ENCODE measurements at places on chromosomes 1 and 21. TPM values are rescaled to one million over a fixed set of nuclear protein-coding genes. Genes with fewer than 3 reads are reported as not detected.

DNA sequence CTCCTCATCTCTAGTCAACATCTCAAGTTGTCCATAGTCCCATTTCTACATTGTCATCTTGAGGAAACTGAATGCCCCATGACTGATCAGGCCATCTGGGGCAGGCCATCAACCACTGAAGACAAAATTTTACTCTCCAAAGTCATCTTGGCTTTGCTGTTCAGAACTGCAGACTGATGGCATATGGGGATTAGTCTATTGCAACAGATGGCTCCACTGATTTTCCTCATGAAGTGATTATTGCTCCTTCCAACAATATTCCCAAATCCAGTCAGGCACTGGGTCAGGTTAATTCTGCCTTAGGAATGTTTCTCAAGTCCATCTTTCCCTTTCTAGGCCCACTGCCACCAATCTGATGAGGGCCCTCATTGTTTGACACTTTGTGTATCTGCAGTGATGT, 101.7 kb downstream of the ESRRG start:
- DNase-seq = no peak
- no peak overlapping the region for H3K27ac ChIP-seq
- no peak overlapping the region for H3K4me3 ChIP-seq
- no peaks in the 10 kb centered on the region for H3K4me1 ChIP-seq
- no peaks in the 10 kb centered on the region for H3K27me3 ChIP-seq

DNA sequence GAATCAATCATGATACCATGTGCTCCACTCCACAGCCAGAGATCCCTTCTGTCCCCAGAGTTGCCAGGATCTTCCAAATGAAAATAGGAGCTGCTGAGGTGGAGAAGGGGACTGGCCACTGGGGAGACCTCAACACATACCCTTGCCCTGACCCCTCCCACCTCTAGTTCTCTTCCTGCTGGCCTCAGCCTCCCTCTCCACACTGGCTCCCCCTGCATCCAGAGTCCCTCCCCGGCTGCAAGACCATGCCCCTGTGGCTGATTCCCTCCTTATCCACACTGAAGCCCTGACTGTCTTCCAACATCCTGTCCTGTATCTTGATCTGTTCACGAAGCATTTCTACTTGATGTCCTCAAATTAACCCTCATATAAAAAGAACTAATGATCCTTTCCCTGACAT, 21.1 kb upstream of the CDK18 start:
- H3K36me3 ChIP-seq = no peaks in the 10 kb centered on the region
- DNase-seq = no peak
- H3K4me1 ChIP-seq = no peaks in the 10 kb centered on the region

GRCh38 chr1:6960860-6961259, 175.6 kb downstream of the CAMTA1 start:
- H3K4me3 ChIP-seq = no peak overlapping the region
- H3K4me1 ChIP-seq = no peaks in the 10 kb centered on the region
- no peaks in the 10 kb centered on the region for H3K27me3 ChIP-seq
- H3K27ac ChIP-seq = no peak overlapping the region

DNA sequence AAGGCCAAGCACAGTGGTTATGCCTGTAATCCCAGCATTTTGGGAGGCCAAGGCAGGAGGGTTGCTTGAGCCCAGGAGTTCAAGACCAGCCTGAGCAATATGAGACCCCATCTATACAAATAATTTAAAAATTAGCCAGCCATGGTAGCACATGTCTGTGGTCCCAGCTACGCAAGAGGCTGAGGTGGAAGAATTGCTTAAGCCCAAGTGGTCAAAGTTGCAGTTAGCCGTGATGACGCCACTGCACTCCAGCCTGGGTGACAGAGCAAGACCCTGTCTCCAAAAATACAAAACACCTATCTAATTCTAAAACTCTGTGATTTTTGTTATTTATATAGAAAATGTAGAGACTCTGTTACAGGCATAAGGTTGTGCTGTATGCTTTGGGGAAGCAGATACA, 44.2 kb upstream of the ZYG11A start:
- no peaks in the 10 kb centered on the region for H3K27me3 ChIP-seq
- peaks cover 2% of the 10 kb centered on the region for H3K36me3 ChIP-seq
- no peak overlapping the region for H3K4me3 ChIP-seq
- no peak overlapping the region for H3K27ac ChIP-seq
- no peak for DNase-seq

DNA sequence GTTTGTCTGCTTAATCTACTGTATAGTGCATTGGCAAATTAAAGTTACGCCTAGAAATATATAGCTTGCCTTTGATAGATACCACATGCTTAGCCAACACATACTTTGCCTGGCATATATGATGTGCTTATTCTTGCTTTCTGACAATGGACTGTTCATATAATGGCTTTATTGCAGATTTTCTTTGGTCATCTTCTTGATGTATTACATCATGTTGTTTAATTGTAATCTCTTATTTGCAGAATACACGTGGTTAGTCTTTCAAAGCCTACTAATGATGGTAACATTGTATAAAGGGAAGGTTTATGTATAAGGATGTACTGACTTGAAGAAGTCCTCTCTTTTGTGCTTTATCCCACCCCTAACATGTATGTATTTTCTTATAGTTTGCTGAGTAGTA, 201.5 kb downstream of the PDE4B start:
- no peak overlapping the region for H3K4me3 ChIP-seq
- no peak overlapping the region for H3K27ac ChIP-seq
- H3K4me1 ChIP-seq = peaks cover 2% of the 10 kb centered on the region
- no peak for DNase-seq

DNA sequence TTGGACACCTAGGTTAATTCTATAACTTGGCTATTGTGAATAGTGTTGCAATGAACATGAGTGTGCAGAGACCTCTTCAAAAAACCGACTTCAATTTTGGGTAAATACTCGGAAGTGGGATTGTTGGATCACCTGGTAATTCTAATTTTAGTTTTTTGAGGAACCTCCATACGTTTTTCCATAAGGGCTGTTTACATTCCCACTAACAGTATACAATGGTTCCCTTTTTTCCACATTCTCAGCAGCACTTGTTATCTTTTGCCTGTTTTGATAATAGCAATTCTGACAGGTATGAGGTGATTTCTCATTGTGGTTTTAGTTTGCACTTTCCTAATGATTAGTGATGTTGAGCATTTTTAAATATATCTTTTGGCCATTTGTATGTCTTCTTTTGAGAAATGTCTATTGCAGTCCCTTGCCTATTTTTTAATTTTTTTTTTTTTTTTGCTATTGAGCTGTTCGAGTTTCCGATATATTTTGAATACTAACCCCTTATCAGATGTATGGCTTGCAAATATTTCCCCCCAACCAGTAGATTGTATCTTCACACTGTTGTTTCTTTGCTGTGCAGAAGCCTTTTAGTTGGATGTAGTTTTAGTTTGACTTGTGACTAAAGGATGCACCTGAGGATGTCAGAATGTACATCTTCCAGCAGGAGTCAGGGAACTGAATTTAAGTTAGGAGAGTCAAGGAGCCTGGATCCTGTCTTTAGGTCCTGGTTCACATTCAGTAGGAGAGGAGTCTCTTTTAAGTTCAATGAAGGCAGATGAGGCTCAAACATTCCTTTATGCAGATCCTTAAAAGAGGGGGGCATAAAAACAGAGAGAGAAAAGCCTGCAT, 120.0 kb downstream of the S1PR1 start:
- H3K36me3 ChIP-seq = no peaks in the 10 kb centered on the region
- no peaks in the 10 kb centered on the region for H3K4me1 ChIP-seq
- H3K27me3 ChIP-seq = no peaks in the 10 kb centered on the region
- no peak overlapping the region for H3K4me3 ChIP-seq
- DNase-seq = no peak
- H3K27ac ChIP-seq = no peak overlapping the region

- no peak for DNase-seq
- H3K4me1 ChIP-seq = no peaks in the 10 kb centered on the region
- H3K4me3 ChIP-seq = no peak overlapping the region
- no peak overlapping the region for H3K27ac ChIP-seq
- H3K27me3 ChIP-seq = no peaks in the 10 kb centered on the region
Observed at GRCh38 chr1:21623410-21623961, 45.7 kb downstream of the RAP1GAP start.

GRCh38 chr21:16663436-16663835, 849.4 kb upstream of the CXADR start:
- H3K36me3 ChIP-seq = no peaks in the 10 kb centered on the region
- H3K4me3 ChIP-seq = no peak overlapping the region
- DNase-seq = no peak
- H3K4me1 ChIP-seq = no peaks in the 10 kb centered on the region
- no peak overlapping the region for H3K27ac ChIP-seq

- no peaks in the 10 kb centered on the region for H3K4me1 ChIP-seq
- no peaks in the 10 kb centered on the region for H3K27me3 ChIP-seq
- no peak for DNase-seq
- no peaks in the 10 kb centered on the region for H3K36me3 ChIP-seq
Observed at GRCh38 chr1:49854741-49855140, 169.0 kb downstream of the AGBL4 start.

The S100A7A gene
- not detected for total RNA-seq

The KRTAP19-3 gene
- total RNA-seq = not detected

The NUP210L gene
- total RNA-seq = 0.12 TPM

The SNX7 gene
- 29.3 TPM for total RNA-seq

The OR2M2 gene
- not detected for total RNA-seq

The VWA5B1 gene
- total RNA-seq = not detected

The SERTAD4 gene
- total RNA-seq = 14.6 TPM

The SLC44A5 gene
- 1.0 TPM for total RNA-seq

The FAM72C gene
- total RNA-seq = not detected

Data from aorta (tissue), 5 donors.